ENCODE measurements at places on chromosomes 5 and 9.

GRCh38 chr5:89255845-89256463 is 373.0 kb upstream of the MEF2C start:
- DNase-seq = peak; percentile 42

- peak; percentile 7 for DNase-seq
Observed at GRCh38 chr5:162068412-162068811, 839 bp downstream of the GABRG2 start.

DNA sequence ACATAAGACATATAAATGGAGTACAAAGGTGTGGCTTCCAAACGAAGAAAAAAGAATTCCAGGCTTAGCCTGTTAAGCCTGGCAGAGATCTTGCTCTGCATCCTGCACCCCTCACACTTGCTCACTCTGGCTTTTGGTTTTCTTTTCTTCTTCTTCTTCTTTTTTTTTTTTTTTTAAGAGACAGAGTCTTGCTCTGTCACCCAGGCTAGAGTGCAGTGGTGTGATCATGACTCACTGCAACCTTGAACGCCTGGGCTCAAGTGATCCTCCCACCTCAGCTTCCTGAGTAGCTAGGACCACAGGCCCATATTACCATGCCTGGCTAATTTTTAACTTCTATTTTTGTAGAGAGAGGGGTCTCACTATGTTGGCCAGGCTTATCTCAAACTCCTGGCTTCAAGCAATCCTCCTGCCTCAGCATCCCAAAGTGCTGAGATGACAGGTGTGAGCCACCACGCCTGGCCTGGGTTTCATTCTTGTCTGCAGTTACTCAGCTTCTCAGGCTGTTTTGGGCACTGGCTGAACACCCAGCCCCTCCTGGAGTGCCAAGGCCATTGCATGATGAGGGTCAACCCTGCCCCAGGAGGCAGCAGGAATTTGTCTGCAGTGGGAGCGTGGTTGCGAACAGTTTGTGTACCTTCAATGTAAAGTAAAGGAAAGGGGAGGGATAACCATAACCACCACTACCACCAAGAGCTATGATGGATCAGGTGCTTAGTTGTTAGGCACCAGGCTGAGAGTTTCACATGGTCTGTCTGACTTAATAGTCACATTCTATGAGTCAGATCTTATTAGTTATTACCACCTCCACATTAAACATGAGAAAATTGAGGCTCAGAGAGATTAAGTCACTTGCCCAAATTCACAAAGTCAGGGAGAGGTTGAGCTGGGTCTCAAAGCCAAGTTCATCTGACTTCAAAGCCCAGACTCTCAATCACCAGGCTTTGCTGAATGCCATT is 219.2 kb upstream of the PANK3 start:
- DNase-seq = no peak

DNA sequence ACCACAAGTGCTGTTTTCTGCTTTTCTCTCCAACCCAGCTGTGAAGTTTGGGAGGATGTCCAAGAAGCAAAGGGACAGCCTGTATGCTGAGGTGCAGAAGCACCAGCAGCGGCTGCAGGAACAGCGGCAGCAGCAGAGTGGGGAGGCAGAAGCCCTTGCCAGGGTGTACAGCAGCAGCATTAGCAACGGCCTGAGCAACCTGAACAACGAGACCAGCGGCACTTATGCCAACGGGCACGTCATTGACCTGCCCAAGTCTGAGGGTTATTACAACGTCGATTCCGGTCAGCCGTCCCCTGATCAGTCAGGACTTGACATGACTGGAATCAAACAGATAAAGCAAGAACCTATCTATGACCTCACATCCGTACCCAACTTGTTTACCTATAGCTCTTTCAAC is 145.2 kb downstream of the RORB start:
- no peak for DNase-seq

GRCh38 chr5:54136516-54137440 is 173.6 kb downstream of the ARL15 start:
- DNase-seq = no peak

DNA sequence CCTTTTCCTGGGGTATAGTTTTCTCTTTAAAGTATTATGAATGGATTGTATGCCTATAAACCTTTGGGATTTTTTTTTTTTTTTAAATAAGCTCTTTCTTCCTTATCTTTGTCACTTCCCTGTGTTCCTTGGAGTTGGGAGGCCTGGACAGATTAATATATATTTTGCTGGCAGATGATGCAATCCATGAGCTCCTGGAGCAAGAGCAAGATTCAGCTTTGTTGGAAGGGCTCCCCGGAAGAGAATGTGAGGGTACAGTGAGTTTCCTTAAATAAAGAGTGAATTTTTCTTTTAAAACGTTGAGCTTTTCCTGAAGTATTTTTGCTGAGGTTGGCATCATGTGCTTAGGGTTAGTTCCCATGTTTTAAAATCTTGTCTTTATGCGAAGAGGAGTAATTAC is 98.7 kb upstream of the SLC28A3 start:
- DNase-seq = no peak

GRCh38 chr5:121189342-121190305 is 662.1 kb upstream of the FTMT start:
- DNase-seq = peak; percentile 40

- DNase-seq = no peak
Observed at GRCh38 chr9:116951588-116952435, 264.7 kb downstream of the TRIM32 start.

GRCh38 chr5:612498-613424 is 621 bp downstream of the CEP72 start:
- DNase-seq = peak; percentile 17

DNA sequence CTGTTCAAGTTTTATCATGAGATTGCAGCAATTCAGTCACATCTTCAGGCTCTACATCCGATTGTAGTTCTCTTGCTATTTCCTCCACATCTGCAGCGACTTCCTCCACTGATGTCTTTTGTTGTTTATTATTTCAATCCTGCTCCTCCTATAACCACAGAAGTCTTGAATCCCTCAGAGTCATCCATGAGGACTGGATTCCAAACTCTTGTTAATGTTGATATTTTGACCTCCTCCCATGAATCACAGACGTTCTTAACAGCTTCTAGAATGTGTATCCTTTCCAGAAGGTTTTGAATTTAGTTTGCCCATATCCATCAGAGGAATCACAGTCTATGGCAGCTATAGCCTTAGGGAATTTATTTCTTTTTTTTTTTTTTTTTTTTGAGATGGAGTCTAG is 3.6 kb downstream of the FBXO38 start:
- DNase-seq = no peak

GRCh38 chr9:7967093-7967827 is 167.7 kb upstream of the DMAC1 start:
- DNase-seq = no peak

DNA sequence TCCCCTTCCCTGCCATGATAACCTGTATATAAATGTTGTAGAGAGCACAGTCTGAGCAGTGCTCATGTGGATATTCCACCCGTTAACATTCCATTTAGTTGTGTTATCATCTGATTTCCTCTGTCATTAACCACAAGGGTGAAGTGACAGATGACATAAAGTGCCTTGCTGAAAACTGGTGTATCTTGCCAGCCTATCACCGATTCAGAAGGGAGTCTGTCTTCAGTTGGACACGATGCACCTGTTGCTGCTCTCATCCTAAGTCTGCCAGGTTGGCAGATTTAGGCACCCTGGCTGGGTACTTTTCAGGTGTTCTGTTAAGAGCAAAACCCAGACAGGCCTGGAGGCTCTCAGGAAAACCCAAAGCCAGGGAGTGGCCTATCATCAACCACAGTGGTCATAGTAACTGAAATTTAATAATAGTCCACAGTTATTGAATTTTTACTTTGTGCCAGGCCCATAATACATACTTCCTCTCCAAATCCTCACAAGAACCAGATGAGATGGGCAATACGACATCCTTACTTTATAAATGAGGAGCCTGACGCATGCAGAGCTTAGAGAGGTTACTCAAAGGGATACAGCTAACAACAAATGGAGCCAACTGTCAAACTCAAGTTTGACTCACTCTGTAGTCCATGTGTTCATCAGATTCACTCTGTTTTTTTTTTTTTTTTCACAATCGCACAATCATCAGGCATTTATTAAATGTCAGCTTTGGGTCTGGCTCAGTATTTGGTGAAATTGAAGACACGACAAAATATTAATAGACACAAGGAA is 100.7 kb upstream of the SPRY4 start:
- DNase-seq = no peak

DNA sequence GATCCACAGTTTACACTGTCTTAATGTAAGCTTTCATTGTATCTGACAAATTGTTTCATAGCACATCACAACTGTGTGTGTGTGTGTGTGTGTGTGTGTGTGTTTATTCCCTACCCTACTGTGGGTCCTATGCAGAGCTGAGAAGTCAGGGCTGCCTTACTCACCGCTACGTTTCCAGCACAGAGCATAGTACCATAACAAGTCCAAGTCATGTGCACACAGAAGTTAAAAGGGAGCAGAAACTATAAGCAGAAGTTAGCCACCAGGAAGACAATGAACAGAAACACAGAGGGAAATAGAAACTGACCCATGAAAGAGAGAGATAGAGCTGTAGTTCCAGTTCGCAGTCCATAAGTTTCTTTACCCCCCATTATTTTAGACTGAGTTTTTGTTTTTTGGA is 38.2 kb upstream of the DMXL1 start:
- DNase-seq = no peak

DNA sequence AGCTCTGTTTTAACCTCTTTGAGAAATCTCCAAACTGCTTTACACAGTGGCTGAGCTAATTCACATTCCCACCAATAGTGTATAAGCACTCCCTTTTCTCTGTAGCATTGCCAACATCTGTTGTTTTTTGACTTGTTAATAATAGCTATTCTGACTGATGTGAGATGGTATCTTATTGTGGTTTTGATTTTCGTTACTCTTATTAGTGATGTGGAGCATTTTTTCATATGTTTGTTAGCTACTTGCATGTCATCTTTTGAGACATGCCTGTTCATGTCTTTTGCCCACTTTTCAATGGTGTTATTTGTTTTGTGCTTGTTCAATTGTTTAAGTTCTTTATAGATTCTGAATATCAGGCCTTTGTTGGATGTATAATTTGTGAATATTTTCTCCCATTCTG is 225.2 kb upstream of the TRPC7 start:
- no peak for DNase-seq

GRCh38 chr9:106619211-106619610 is 243.8 kb upstream of the ZNF462 start:
- DNase-seq = no peak

GRCh38 chr9:100449420-100449819 is 22.5 kb downstream of the MSANTD3 start:
- DNase-seq = no peak

- DNase-seq = no peak
Observed at GRCh38 chr5:15452781-15453180, 47.2 kb upstream of the FBXL7 start.

DNA sequence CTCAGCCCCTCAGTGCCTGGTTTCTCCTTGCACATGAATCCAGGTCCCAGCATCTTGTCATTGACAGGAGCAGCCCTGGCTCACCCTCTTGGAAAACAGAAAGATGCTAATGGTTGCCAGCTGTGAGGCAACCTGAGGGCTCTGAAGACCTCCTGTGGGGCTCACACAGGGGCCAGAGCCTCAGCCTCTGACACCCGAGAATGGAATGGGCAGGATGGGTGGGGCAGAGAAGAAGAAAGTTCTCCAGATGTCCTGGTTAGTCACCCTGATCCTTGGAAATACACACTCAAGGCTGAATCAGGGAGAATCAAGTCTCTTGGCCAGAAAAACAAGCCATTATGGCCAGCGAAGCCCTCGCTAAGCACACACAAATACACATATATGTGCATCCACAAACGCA is 32.3 kb upstream of the SPATA31E1 start:
- no peak for DNase-seq

- peak; percentile 43 for DNase-seq
Observed at GRCh38 chr5:14706615-14707021, 42.1 kb downstream of the OTULIN start.

DNA sequence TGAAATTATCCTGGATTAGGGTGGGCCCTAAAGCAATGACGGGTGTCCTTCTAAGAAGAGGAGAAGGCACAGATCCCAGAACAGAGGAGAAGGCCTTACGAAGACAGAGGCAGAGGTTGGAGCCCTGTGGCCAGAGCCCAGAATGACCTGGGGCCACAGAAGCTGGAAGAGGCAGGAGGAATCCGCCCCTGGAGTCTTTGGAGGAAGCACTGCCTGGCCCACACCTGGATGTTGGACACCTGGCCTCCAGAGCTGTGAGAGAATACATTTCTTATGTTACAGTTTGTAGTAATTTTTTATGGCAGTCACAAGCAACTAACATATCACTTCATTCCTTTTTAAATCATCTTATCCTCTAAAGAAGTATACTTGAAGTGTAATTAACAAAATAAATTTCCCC is 8.5 kb downstream of the MRPL36 start:
- DNase-seq = no peak

DNA sequence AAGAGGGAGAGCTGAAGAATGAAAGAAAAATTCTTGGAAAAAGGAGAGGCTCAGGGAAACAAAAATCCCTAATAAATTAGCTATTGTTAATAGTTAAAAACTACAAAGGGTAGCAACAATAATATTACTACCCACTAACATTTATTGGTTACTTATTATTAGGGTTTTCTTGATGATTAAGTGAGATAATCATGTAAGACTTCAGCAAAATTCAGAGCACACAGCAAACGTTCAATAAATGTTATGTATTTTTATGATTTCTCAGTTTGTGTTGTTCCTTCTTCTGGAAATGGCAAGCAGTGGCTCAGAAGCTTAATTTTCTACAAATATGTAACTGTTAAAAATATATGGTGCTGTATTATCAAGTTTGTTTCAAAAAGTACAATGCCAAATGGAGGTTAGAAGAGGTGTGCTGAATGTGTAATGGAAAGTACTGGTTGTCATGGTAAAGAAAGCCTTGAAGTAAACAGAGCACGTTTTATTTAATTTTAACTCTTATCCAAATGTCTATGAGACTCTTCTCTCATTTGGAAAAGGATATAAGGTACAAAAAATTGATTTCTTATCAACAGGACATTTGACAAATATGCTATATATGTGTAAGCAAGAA is 226.0 kb upstream of the ATP10B start:
- DNase-seq = no peak

DNA sequence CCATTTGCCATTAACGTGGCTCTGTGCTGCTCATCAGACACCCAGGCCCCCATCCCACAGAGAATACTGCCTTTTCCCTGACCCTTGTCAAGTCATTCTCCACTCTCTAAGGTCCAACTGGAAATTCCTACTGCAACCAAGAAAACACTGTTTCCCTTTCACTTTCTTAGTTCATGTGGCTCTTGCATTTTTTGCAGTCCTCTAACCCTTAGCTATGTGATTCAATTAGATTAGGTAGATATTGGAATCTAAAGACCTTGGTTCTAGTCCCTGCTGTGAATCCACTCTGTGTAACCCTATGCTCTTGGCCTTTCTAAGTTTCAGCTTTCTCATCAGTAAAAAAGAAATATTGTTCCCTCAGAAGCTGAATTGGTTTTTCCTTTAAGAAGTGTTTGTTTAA is 649.4 kb downstream of the CCDC171 start:
- no peak for DNase-seq

- no peak for DNase-seq
Observed at GRCh38 chr5:172173564-172174153, 14.4 kb downstream of the STK10 start.
